ENCODE measurements at places on chromosomes 12 and 14.

GRCh38 chr14:20855652-20856291 is 35.4 kb upstream of the RNASE3 start:
- DNase-seq = peak; percentile 70

DNA sequence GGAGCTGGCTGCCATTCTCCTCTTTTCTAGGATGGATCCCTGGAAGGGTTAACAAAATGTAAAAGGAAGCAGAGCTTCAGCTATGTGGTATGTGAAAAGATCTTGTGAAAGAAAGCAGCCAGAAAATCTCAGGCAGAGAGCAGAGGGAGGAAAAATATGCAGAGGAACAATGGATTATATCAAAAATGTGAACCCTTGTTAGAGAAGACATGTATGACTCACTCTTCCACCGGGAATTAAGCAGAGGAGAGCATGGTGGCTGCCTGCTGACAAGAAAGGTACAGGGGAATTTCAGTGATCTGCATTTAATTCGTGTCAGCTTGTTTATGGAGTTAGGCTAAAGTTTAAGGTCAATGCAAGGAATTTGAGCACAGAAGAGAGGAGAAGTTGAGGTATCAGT is 46.3 kb downstream of the KCNA1 start:
- peak; percentile 11 for DNase-seq

DNA sequence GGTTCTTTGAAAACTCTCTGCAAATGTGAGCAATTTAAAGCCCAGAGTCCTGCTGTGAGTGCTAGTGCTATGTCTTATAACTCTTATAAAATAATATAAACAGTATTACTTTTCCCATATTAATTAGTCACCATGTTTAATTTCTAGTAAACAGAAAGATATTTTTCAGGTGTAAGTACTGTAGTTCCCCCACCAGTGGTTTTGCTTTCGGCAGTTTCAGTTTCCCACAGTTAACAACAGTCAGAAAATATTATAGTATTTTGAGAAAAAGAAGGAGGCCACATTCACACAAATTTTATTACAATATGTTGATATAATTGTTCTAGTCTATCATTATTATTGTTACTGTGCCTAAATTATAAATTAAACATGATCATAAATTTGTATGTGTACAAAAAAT is 800.5 kb downstream of the LRFN5 start:
- no peak for DNase-seq

- peak; percentile 31 for DNase-seq
Measured at GRCh38 chr12:69095765-69096477, 143.4 kb upstream of the CPSF6 start.

GRCh38 chr12:40032433-40033241 is 73.2 kb downstream of the SLC2A13 start:
- DNase-seq = no peak

DNA sequence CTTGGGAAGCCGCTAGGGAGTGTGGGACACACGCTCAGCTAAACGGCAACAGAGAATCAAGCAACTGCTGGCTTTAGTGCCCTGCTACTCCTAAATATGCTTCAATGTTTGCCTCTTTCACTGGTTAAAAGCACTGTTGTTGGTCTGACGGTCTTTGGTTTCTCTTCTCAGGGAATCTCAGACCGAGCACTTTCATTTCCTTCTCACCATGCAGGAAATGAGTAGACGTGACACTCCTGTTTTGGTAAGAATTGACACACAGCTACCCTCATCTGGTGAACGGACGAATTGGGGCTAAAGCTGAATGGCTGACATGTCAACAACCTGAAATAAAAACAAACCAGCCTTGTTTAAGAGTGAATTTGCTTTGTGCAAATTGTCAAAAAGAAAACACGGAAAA is 57.5 kb upstream of the PIWIL1 start:
- no peak for DNase-seq

DNA sequence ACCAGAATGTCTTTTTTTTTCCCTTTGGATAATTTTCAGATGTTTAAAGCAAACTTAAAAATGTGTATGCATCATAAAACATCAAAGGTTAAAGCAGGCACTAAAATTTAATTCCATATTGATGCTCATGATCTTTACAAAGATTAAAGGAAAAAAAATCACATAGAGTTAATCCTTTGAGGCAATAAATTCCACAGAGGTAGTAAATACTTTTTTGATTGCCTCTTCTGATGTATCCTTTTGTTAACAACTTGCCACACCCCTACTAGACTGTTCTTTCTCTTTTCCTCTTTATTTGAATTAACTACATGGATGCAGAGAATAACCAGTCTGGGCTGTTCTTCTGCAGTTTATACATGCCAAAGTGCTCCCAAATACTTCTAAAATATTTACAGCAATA is 45.2 kb upstream of the KCNJ8 start:
- no peak for DNase-seq

DNA sequence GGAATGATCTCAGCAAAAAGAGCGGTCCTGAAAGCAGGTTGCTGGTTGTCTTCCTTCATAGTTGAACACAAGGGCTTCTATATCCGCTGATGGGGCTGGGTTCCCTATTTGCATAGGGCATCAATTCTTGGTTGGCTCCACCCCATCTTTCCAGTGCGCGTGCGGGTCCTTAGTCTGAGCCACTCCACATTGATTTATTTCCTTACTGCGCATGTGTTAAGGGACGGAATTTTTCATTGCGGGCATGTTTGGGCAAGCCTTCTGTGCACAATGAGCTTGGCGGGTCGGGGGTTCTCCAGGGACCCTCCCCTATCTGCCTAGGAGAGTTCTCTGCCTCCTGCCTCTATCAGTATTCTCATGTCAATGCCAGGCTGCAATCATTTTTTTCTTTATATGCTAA is 21.2 kb upstream of the DLGAP5 start:
- peak; percentile 4 for DNase-seq

DNA sequence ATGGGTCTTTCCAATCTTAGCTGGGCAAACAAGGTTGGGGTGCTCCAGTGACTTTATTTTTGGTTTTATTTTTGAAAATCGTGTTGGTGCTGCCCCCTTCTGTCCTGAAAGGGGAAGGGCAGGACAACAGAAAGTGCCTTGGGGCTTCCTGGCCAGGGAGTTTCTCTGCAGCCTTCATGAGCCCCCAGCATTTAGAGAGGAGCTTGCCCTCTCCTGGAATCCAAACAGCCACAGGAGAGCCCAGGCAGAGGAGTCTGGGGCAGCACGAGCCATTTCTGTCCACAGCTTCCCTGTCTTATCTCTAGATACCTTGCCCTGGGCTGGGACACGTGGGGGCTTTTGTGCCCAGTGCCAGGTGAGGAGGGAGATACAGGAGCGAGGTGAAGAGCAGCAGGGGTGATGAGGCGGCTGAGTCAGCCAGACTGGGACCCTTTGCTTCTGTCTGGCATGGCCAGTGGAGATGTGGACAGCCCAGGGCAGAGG is 4.4 kb upstream of the C1RL start:
- peak; percentile 56 for DNase-seq

DNA sequence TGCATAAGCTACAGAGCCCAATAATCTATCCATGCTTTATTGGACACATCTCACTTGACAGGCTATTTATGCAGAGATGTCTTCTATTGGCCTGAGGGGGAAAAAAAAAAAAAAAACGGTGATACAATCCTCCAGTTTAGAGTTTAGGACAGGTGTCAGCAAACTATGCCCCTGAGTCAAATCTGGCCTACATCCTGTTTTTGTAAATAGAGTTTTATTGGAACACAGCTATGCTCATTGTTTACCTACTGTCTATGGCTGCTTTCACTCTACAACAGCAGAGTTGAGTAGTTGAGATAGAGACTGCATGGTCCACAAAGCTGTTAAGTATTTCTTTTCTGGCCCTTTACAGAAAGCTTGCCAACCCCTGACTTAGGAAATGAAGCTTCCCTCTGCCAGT is 403.1 kb downstream of the C12orf75 start:
- no peak for DNase-seq

- DNase-seq = no peak
Measured at GRCh38 chr12:122158700-122159285, 15.2 kb downstream of the IL31 start.

DNA sequence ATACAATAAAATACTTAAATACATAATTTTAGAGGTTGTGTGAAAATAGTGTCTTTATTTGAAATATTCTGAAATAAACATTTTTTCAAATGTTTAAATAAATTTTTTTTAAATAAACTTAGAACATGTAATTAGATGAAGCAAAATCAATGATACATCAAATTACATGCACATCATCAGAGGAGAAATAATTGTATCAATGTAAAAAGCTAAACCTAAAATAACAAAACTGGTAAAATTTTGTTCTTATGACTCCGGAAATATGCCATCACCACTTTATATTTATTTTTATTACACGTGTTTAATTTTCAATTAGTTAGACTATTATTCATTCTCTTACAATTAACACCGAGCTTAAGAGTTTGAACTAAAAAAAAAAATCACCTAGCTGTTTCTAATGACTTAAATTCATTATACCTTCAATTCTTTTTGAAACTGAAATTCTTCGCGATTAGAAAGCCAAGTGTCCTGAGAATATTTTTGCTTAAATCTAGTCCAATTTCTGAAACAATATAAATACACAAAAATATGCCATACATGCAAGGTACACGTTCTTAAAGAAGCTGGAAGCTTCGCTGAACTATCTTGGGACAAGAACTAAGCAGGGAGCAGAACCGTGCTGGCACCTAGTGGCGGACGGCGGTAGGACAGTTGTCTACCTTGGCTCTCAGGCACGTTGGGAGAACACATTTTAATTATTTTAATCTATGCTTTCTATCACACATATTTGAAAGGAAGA is 230.5 kb downstream of the SLC25A21 start:
- DNase-seq = peak; percentile 71

GRCh38 chr12:116267948-116268347 is 9.5 kb downstream of the MED13L start:
- no peak for DNase-seq

GRCh38 chr12:114976959-114977358 is 293.0 kb upstream of the TBX3 start:
- peak; percentile 90 for DNase-seq

DNA sequence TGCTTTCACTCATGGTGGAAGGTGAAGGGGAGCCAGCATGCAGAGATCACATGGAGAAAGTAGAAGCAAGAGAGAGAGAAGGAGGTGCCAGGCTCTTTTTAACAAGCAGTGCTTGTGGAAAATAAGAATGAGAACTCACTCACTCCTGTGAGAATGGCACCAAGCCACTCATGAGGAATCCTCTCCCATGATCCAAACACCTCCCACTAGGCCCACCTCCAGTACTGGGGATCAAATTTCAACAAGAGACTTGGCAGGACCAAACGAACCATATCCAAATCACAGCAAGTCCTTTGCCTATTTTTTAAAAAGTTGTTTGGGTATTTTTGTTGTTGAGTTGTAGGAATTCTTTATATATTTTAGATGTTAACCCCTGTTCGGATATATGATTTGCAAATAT is 245.9 kb upstream of the ARID2 start:
- DNase-seq = peak; percentile 68

DNA sequence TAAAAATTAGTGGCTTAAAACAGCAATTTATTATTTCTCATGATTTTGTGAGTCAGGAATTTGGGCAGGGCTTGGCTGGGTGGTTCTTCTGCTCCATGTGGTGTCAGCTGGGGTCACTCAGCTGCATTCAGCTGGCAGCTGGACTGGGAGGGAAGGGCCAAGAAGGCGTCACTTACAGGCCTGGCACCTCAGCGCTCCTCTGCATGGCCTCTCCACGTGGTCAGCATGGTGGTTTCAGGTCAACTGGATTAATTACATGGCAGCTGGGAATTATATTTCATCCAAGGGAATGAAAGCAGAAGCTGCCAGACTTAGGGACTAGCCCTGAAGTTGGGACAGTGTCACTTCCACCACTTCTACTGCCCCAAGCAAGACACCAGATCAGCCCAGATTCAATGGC is 27.5 kb upstream of the IRF2BPL start:
- no peak for DNase-seq

- no peak for DNase-seq
Measured at GRCh38 chr12:102726686-102727085, 190.4 kb downstream of the PAH start.

DNA sequence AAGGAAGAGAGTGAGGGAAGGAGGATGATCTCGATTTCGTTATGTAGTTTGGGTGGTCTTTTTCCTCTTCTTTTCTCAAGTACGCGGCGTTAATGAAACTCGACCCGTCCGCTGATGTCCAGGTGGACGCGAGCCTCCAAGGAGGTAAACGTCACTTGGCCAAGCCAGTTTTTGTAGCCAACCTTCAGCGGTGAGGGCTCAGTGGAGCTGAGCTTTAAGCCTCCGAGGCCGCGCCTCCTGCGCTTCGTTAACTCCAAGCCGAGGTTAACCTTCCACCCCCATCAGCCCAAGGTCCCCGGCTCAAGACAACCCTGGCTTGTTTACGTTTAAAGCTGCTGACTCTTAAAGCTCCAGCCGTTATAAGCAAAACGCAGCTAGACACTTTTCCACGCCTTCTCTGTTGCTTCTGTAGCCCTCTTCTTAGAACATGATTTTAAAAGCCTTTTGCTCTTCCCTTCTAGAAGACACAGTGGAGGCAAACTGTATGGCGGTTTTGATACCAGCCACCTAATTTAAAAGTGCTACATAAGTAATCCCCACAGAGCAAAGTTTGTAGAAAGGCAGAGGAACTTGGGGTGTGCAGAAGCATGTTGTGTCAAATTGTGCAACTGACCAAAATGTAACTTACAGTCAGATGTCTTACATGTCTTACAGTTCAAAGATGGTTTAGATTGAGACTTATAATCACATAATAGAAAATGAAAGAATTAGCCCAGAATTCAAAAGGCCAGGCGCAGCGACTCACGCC is 923 bp upstream of the ITPR2 start:
- peak; percentile 31 for DNase-seq

- no peak for DNase-seq
Measured at GRCh38 chr12:115964214-115964613, 313.3 kb downstream of the MED13L start.

DNA sequence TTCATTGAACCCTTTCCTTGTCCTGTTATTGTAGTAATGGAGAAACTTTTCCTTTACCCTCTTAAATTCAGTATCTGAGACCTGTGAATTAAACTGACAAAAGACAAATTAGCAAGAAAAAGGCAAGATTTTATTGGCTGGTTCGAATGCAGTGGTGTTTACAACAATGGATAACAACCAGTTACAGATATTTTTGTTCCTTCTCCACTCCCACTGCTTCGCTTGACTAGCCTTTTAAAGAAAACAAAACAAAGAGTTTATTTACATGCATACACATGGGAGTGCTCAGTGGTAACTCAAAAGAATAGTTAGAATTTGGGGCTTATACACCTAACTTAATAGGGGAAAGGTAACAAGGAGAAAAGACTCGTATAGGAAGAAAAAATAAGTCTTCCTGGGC is 37.0 kb upstream of the HECTD1 start:
- no peak for DNase-seq

DNA sequence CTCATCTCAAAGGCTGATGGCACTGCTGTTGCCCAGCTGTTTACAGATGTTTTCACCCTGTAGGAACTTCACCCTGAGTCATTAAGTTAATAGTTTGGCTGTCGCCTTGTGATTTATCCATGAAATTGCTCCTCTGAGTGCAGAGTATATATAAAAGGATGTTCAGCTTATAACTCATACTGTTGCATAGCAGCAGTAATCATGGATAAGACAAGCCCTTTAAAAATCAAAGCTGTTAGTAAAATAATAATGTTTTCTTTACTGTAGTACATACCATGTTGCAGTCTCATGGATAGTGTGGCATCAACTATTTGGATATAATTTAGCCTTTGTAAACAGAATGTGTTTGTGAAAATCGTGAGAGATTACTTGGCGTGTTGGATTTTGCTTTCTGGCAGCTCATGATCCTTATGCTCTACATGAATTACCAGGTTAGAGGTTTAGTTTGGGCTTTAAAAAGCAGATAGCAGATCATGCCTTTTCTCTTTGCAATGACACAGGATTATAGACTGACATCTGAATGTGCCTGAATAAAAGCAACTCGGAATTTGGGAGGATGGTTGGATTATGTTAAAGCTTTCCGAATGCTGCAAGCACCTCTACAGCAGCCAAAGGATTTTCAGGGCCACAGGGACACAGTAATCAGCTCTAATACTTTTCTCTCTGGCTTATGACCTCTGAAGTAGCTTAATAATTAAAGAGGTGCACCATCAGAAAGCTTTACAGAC is 279.7 kb upstream of the ATP2B1 start:
- DNase-seq = peak; percentile 19
